ENCODE measurements at places on chromosomes 4 and X.

DNA sequence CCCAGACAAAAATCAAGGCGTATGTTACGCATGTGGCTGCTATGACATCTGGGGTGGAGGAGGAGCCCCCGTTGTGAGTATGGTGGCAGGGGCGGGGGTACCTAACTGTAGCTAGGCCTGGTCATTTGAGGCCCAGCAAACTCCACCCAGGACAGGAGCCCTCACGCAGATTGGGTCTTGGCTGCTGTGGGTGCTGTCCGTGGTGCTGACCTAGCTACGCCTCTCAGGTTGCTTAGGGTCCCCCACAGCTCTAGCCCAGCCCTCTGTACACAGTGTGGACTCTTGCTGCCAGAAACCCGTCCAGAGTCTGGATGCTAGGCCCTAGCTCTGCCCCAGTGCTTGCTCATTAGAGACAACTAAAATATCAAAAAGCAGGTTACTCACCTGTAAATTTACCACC is 146.7 kb upstream of the PSAPL1 start:
- no peak for DNase-seq

GRCh38 chr4:186760576-186760975 is 36.9 kb upstream of the FAT1 start:
- DNase-seq, result no peak

- DNase-seq, result no peak
Measured at GRCh38 chr4:109433205-109434006, at the start of gene SEC24B. SEC24B (plus strand) TSS chr4:109433815; CDS start chr4:109433870, 55 bp downstream.

DNA sequence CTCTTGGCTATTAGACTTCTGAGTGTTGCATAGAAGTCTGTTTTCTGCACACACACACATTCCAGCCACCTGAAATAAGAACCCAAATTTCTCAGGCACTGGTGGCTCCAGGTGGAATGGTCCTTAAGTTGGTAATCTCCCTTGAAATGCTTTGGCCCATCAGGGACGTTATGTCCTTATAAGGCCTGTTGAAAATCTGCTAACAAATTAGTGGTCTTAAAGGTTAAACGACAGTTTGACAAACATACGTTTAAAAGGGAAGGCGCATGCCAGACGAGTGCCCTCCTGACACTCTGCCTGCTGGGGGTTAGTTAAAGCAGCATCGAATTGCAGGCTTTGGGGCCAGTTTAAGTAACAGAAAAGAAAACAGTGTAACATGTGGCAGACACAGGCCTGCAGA is 125.0 kb downstream of the TBX22 start:
- no peak for DNase-seq

DNA sequence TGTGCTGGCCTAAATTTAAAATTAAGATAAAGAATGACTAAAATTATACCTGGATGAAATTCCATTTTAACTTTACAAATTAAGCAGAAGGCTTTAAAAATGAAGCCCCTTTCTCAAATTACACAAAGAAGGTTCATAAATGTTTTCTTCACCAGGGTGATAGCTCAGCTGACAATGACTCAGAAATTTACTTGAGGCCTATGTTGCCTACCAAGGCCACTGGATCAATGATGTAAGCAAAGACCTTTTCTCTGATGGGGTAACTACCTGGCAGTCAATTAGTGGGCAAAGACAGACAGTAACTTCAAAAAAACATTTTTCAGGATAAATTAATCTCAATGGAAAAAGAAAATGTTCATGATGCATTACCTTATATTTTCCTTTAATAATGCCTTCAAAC is 23.9 kb upstream of the GPR34 start:
- DNase-seq, result no peak

- DNase-seq, result no peak
Measured at GRCh38 chr4:145130788-145131399, 32.8 kb downstream of the ABCE1 start.

- no peak for DNase-seq
Measured at GRCh38 chrX:1475481-1475880, 22.8 kb upstream of the ASMTL start.

GRCh38 chr4:15536552-15537499 is 67.1 kb downstream of the CC2D2A start:
- DNase-seq, result no peak

- DNase-seq, result no peak
Measured at GRCh38 chrX:40496728-40497127, 84.0 kb upstream of the ATP6AP2 start.

GRCh38 chr4:140635606-140636005 is 66.8 kb upstream of the UCP1 start:
- DNase-seq, result no peak

GRCh38 chr4:21848021-21848420 is 100.6 kb downstream of the KCNIP4 start:
- no peak for DNase-seq

DNA sequence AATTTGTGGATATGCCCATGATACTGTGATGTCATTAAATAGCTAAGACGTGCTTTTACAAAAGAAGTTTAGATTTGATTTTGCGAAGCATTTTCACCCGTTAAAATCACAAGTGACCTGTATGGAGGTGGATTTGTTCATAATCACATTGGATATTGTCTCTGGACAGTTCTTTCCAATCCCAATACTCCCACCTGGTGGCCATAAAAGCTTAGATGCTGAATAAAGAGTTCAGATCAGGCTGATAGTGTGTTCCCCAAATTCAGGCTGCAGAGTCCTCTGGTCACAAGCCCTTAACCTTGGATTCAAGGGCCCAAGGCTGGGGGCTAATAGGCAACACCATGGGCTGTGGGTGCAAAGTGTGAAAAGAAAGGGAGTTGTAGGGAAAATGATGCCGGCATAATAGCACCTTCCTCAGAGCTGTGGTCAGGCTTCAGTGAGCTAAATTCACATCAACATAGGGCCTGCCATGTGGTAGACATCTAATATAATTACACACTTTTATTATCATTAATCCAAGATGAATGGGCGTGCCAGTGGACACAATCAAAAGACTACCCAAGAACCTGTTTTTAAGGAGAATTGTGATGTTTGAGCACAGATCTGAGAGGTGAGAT is 28.1 kb downstream of the SMIM43 start:
- DNase-seq, result no peak

DNA sequence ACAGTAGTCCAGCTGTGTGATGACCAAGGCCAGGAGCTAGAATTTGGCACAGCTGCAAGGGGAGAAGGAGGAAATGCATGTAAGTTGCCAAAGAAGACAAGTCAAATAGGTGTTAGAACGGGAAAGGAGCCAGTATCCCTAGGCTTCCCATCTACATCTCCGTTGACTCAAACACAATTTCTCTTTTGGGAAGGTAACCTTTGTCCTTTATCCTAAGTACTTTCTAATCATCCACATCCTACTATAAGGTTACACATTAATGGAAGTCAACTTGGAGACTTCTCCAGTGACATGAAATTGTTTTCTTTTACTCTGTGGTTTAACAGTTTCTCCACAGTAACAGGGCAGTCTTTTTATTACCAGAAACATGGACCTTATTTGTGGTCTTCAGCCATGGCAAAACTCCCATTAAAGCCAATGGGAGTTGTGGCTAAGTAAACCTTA is 620.0 kb downstream of the ANKRD50 start:
- no peak for DNase-seq

GRCh38 chr4:6999172-7000086 is 43.7 kb upstream of the TADA2B start:
- peak; percentile 68 for DNase-seq

DNA sequence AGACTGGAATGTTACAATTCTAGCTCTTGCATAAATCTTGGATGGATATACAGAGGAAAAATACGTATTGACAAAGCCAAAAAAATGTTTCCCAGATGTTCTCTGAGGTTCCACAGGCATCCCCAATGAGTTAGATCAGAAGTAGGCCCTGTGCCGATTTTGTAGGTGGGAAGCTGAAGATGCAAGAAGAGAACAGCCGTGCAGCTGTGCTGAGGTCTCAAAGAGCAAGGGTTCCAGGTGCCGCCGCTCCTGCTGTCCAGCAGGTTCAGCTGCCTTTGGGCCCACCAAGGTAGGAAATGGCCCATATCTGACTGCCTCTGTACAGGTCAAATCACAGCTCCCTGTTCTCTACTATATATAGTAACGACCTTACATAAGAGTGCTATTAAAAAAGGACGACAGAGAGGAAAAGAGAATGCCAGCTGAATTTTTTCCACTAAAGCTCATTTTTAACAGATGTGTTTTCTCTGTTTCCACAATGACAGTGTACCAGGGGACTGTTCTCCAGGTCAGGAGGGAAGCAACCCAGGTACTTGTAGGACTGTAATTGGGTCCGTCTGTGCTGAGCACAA is 155.6 kb downstream of the CBR4 start:
- no peak for DNase-seq

GRCh38 chr4:77681792-77682191 is 76.2 kb downstream of the CXCL13 start:
- no peak for DNase-seq

DNA sequence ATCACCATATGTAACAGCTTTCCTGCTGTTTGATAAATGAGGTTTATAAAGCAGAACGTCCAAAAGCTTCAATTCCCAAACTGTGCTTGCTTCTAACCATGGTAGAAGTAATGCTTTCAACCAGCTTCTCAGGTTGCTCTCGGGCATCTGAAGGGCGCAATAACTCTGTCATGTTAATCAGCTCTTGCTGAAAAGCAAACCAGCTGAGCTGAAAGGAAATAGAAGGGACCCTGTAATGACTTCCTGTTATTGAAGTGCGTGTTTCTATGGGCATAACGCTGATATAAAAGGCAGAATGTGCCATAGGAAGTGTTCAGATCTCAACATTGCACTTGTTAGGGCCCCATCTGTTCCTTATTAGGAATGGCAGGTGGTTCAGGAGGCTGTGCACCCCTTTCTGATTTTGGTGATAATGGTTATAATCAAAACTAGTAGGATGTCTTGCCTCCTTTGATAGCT is 21.2 kb downstream of the HERC3 start:
- DNase-seq, result no peak

GRCh38 chr4:1760521-1761071 is 32.5 kb upstream of the FGFR3 start:
- no peak for DNase-seq

DNA sequence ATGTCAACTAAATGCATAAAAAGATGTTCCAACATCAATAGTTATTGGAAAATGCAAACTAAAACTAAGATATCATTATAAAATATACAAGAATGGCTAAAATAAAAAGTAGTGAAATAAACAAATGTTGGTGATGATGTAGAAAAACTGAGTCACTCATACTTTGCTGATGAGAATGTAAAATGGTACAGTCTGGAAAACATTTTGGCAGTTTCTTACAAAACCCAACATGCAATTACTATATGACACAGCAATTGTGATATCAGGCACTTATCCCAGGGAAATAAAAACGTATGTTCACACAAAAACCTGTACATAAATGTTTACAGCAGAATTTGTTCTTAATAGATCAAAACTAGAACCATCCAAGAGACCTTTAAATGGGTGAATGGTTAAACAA is 182.6 kb downstream of the RTL9 start:
- DNase-seq, result no peak

DNA sequence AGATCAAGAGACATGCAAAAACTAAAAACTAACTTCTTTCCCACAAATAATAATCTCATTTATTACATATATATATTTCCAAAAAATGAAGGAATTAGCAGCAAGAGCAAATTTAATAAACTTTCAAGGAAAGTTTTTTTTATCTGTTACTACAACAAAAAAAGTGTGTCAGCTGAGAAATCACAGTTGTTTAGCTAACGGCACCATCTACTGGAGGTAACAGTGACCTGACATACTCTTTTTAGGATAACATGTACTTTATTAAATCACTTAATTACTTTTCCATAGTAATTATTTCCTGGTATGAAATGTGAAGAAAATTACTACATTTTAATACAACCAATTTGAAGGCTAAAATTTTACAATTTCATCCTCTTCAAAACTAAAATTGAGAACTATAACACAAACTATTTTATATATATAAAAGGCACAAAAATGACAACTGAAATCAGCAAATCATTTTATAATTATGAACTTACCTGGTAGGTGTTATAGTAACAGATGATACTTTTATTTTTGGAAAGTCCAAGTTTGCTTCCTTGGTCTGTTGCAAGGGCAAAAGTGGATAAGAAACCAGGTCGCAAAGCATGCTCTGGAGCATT is 9.1 kb downstream of the LAMTOR3 start:
- no peak for DNase-seq

DNA sequence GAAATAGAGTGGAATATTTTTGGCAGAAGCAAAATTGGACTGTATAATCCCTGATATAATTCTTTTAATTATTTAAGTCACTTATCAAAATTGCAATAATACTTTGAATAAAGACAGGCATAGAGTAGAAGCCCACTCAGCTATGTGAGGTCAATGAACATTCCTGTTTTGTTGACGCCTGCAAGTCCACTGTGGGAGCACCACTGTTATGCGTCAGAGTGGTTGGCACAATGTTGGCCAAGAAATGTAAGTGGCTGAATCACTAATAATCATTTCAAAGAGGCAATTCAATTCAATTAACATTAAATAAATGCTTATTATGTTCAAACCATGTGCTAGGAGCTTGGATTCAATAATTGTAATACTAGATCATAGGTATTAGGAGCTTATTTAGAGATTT is 221.0 kb downstream of the SPCS3 start:
- no peak for DNase-seq

DNA sequence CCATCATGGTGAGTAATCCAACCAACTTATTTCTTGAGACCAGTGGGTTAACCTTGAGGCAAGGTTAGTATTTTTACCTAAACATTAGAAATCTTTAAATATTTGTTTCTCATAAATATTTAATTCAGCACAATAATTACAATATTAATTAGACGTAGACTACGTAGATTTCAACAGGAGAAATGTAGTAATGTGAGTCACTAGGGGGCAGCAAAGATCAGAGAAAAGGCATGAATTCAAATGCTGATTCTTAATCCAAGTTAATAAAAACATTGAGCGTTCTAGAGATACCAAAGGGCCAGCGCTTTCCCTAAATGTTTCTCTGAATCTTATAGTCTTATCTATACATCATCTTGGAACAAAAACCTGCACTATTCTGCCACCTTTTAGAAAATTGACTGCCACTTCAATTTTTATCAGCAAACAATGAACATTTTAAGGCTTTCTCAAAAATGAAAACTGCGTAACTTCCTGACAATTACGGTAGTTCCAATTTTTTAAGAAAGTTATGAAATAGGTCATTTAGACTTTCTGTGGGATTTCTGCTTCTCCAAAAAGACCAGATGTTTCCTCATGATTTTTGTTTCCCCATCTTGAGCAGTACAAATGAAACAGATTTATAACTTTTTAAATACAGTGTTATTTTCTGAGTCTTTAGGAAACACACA is 180.7 kb downstream of the GASK1B start:
- DNase-seq, result no peak

DNA sequence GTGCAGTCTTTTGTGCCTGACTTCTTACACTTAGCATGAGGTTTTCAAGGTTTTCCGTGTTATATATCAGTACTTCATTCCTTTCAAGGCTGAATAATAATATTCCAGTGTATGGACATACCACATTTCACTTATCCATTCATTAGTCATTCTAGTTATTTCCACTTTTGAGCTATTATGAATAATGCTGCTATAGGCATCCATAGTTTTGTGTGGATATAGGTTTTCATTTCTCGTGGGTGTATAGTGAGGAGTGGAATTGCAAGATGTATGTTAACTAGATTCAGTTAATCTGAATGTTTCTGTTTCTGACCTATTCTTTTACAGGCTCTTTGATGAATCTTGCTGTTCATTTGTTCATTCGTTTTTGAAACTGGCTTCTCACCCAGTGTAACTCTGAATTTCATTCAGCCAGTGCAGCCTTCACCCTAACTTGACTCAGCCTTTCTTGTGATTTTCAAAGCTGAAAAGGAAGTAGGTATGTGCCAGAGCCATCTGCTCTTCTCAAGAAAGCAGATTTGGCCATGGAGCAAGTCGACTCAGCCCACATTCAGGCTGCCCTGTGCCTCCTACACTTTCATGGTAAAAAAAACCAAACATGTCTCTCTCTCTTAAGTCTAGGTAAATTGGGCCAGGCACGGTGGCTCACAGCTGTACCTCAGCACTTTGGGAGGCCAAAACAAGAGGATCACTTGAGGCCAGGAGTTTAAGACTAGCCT is 56.3 kb upstream of the NOCT start:
- DNase-seq, result no peak
